ENCODE measurements at places on chromosomes 2 and 18.

DNA sequence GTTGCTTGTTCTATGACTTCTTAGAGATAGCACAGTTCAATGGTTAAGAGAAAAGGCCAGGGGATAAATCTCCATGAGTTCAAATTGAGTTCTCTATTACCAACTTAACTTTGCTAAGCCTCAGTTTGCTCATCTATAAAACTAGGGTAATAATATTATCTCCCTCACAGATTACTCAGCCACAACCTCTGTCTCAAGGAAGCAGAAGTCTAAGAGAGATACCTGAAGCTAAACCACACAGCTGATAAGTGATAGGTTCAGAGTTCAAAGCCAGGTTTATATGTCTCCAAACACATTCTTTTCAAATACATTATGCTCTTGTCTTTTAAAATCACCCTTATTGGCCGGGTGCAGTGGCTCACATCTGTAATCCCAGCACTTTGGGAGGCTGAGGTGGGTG, 287.7 kb downstream of the NBAS start:
- no peak for DNase-seq

DNA sequence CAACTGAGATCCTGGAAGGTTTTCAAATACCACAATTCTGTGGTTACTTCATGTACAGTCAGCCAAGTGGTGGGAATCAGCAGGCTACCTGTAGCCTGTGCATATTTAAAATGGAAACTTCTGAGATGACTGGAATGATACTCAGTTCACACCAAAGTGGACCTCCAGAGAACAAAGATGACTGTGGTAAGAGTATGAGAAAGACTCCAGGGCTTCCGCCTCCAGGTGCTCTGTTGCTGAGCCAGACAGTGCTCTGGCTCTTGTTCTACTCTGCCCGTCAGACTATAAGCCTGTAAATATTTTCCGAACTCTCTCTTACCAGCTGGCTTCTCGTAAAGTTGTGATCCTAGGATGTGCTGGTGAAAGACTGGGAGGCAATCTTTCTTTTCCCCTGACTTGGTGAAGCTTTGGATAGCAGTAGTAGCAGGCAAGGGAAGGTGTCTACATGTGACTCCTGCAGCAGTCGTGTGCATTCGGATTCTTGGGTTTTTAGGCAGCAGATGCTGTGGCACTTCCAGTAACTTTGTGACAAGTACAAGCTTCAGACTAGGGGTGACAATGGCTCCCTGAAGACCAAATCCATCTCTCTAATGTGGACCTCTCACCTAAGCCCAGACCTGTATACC, 23.1 kb downstream of the ST3GAL5 start:
- DNase-seq, result peak; percentile 81

GRCh38 chr2:160720098-160720497, 226.5 kb upstream of the RBMS1 start:
- DNase-seq, result no peak

- DNase-seq, result peak; percentile 78
Measured at GRCh38 chr2:106115250-106115649, 78.9 kb downstream of the UXS1 start.

DNA sequence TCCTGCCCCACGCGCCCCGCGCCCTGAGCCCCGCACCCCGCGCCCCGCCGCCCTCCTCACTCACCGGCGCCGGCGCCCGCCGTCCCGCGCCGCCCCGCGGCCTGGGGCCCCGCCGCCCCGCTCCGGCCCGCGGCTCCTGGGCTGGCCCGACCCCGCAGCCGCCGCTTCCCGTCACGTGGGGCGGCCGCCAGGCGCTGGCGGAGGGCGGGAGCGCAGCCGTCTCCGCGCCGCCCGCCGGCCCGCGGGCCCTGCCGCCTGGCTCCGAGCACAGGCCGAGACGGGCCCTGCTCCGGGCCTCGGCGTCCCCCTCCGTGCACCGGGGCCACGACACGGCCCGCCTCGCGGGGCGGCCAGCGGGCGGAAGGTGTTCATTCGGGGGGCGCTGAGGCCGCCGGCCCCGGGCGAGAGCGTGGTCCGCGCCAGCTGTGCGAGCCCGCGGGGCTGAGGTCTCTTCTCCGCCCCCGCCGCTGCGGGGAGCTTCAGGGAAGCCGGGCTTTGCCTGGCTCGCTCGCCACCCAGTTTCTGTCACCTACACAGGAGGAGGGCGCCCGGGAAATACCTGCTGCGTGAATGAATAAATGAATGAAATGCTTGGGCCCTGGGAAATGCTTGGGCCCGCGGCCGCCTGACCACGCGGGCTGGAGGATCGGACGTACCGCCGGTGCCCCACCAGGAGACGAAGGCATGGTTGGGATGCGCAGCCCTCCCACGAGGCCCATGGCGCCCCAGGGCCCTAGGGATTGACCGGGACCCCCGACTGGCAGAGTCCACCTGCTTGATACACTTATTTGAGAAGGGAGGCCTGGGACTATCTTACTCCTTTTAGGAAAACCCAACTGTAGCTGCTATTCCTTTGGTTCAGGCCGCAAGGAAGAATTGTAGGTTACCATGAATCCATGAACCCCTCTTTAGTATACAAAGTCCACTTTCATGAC, at the start of gene TGFBRAP1:
Gene TGFBRAP1 (minus strand): TSS at position 175 of the 935 bp plus-strand sequence. CDS start 21,434 bp downstream, outside the sequence.
- DNase-seq, result no peak

DNA sequence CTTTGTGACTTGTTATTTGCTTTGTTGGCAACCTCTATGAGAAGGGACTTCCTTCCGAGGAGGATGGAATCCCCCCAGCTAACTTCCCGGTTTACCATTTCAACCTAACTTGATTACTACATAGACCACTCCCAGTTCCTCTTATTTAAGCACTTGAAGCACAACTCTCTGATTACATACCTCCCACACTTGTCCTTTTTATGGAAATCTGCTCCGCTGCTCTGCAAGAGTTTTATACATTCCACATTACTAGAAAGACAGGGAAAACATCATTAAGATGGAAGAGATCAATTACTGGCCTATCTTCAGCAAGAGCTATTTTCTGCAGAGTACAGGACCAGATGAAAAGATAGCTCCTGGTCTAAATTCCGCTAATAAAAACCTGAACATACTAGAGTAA, 160.0 kb upstream of the PGAP1 start:
- DNase-seq, result no peak

DNA sequence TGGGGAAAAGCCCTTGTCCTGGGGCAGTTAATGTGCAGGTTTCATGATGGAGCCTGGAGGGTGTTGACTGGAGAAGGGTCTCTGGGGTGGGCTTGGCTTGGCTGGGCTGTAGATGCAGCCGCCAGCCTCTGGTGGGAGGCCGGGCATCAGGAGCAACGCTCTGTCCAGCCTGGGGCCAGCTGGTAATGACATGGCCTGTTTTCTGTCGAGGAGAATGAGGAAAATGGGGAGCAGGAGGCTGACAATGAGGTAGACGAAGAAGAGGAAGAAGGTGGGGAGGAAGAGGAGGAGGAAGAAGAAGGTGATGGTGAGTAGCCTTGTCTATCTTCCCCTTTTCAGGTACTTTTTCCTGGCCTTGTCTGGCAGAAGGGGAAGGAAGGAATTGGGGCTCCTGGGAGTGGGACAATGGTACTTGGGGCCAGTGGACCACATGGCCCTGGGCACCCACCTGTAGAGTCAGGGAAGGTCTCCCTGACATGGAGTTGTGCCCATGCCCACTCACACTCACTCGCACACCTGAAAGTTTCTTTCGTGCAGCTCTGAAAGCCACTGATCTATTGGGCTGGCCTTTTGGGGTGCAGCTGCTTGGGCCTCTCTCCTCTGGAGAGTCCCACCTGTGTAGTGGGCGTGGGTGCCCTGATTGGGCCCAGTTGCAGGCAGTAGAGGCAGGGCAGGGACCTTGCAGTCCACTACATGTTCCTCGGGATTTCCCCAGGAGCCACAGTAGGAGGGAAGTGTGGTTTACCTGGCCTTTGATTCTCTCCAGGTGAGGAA, 3.5 kb downstream of the PTMA start:
- DNase-seq, result no peak

DNA sequence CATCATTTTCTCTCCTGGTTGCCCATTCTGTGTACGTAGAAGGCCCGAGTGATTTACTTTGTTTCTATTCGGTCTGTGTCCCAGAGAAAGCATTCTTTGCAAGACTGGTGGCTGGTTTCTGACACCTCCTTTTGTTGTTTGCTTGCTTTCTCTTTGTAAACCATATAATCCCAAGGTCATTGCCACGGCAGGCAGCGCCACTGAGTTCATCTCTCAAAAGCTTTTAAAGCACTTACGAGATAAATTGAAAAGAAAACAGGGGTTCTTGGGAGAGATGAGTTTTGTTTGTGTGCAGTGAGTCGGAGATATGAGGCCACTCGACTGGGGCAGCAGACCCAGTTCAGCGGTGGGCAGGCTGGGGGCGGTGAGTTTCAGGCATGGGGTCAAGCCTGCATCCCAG, 137.6 kb downstream of the NCK2 start:
- no peak for DNase-seq

DNA sequence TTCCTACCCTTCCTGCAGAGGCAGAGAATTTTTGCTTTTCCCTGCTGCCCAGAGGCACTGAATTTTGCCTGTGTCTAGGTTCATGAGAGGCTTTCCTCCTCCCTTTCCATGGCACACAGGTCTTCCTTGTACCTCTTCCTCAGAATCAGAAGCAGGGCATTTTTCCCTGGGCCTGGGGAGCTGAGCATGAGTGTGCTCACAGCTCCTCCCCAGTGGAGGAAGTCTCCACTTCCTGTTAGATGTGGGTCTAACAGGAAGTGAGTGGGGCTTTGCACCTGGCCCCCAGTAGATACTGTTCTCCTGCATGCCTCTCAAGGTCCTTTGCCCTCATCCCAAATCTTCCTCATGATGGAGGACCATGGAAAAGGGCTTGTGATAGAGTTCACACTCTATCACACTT, 297.2 kb upstream of the FIGN start:
- DNase-seq, result no peak

- DNase-seq, result peak; percentile 32
Measured at GRCh38 chr2:218727502-218728165, 17.0 kb downstream of the TTLL4 start.

DNA sequence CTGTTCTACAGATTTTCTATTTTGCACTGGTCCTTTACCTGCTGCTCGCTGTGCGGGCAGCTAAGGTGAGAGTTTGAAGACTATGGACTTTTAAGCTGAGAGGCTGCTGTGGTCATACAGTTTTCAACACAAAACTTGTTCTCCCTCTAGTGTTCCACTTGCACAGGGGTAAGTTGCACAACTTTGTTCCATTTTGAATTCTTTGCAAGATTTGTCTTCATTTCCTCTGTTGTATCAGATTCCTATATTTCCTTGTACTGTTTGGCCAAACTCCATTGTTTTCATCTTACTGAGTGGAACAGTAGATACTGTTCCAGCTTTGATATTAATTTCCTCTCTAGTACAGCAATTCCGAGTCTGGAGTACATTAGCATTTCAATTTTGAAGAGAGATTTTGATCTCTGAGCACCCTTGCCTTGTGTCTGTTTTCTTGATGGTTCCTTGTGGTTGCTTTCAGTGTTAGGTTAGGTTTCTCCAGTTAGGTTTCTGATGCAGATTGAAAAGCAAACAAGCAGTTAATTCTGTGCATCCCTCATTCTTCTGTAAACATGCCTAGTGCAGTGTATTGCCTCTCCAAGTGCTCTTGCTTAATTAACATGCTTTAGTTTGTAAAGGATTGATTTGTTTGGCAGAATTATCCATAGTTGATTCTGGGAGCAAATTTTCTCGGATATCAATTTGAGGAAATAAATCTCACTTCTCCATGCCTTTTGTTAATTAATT, 188.8 kb downstream of the PTPRM start:
- DNase-seq, result no peak

- DNase-seq, result no peak
Measured at GRCh38 chr2:151765760-151766410, 31.6 kb upstream of the NEB start.

- DNase-seq, result no peak
Measured at GRCh38 chr18:13661779-13662256, 64.5 kb downstream of the FAM210A start.

- peak; percentile 8 for DNase-seq
Measured at GRCh38 chr2:233259730-233260129, 8.3 kb downstream of the ATG16L1 start.

- DNase-seq, result no peak
Measured at GRCh38 chr2:120403676-120404075, 57.7 kb downstream of the INHBB start.

GRCh38 chr2:68860111-68860510, 11.1 kb downstream of the BMP10 start:
- no peak for DNase-seq

GRCh38 chr18:49697757-49698524, 115.4 kb downstream of the ACAA2 start:
- DNase-seq, result peak; percentile 7

DNA sequence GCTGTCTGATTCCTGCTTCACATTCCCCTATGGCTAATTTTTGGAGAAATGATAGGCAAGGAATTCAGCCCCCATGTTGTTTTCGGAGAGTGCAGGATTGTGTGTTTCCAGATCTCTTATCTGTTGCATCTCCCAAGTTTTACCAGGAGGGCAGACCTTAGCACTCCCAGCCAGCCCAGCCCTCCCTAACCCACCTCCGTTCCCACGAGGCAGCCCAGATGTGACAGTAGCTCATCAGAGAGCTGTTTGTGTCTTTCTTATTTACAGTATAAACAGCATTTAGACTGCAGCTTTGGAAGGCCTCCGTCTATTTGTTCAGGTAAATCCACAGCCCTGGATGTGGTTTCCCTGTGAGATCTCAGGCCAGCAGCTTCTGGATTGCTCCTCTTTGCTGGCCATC, 91.6 kb downstream of the THNSL2 start:
- DNase-seq, result no peak

GRCh38 chr18:60122339-60122738, 222.5 kb downstream of the PMAIP1 start:
- no peak for DNase-seq

DNA sequence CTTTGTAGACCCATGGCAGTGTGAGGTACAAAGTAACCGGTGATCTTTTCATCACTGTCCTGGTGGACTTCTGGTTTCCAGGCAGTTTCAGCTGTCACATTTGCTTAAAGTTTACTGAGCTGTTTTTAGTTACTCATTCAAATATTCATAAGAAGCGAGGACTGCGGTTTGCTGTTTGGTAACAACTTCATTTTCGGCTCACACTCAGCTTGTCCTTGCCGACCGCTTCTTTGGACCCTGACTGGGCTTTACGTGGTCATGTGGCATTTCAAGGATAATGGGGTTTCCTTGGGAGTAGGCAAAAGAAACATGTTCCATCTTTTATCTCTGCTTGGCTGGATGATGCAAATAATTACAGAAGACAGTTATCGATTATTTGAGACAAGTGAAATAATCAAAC, 350.7 kb downstream of the PAX3 start:
- DNase-seq, result no peak

- no peak for DNase-seq
Measured at GRCh38 chr18:58310517-58310916, 266.5 kb downstream of the NEDD4L start.

DNA sequence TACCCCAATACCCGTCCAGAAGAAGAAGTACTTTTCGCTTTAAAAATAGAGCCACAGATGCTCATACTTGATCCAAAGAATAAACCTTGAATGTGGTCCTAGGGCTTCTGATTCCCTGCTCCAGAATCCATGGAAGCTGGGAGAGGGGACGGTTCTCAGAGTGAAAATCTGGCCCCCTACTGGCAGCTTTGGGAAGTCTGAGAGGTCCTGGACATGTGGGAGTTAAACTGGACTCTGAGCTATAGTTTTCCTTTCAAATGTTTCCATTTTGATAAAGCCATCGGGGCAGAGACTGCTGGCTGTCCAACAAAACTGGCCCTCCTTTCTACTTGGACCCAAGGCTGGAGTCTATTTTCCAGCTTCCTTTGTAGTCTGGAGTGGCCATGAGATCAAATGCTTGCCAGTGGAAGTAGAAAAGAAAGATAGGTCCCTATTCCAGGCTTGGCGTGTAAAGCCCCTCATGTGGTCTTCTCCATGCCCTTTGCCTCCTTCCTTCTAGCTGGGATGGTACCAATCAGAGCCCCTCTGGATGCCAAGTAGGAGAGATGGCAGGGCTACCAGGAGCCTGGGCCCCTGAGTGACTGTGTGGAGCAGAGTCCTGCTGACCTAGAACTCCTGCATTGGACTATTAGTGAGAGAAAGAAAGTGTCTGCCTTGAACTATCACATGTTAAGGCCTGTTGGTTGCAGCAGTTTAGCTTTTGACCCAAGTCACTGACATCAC, 37.7 kb upstream of the TBC1D8 start:
- peak; percentile 26 for DNase-seq
